ENCODE measurements at places on chromosomes 5 and 9. TPM values are rescaled to one million over a fixed set of nuclear protein-coding genes. Genes with fewer than 3 reads are reported as not detected.

- no peak for DNase-seq
These were observed 91.8 kb upstream of the MVB12B start for GRCh38 chr9:126234681-126235335.

- no peak for DNase-seq
These were observed 17.7 kb upstream of the AUH start for GRCh38 chr9:91379426-91379825.

DNA sequence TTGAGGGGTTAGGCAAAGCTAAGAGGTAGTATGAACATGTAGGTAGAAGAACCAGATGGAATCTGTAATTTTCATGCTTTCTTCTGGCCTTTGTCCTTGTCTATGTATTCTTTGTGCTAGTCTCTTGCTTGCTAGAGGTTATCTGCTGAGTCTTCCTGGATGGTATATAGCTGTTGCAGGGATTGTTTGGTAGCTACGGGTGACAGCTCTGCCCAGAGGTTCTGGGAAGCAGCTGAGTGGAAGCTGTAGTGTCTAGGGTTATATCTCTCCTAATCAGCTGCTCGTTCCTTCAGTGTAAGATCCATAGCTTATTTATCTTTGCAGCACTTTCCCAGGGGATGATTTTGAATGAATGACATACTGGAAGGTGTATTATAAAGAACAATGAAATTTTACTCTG, 100.3 kb downstream of the ATG10 start:
- no peak for DNase-seq

GRCh38 chr5:125113328-125113727, 366.9 kb upstream of the ZNF608 start:
- DNase-seq = no peak

DNA sequence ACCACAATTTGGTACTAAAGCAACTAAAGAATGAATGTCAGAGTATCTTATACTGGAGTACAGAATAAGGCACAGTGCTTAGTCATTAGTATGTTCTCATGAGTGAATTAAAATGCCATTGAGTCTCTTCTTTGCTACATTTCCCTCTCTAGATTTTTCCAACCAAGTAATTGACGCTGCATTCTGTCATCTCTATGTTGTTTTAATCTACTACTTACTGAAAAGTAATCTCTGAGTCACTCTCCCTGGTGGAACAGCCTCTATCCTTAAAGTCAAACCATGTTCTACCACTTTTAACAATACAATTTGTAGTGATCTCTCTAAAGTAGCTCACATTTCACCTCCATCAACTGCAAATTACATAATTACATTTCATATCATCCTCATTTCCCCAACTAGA, 495.1 kb downstream of the CDH18 start:
- DNase-seq = no peak

Gene BRINP1
- polyA plus RNA-seq = 6.1 TPM

DNA sequence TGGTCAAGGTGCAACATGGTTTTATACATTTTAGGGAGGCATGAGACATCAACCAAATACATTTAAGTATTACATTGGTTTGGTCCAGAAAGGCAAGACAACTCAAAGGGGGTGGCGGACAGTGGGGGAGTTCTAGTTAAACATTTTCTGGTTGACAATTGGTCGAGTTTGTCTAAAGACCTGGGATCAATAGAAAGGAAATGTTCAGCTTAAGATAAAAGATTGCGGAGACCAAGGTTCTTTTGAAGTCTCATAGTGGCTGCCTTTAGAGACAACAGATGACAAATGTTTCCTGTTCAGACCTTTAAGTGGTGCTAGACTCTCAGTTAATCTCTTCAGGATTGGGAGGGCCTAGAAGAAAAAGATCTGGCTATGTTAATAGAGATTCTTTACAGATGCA, 47.7 kb upstream of the TTC39B start:
- DNase-seq = no peak

- no peak for DNase-seq
These were observed 101.7 kb downstream of the GDNF start for GRCh38 chr5:37738057-37738691.
